ENCODE measurements at places on chromosomes 1 and 21.

DNA sequence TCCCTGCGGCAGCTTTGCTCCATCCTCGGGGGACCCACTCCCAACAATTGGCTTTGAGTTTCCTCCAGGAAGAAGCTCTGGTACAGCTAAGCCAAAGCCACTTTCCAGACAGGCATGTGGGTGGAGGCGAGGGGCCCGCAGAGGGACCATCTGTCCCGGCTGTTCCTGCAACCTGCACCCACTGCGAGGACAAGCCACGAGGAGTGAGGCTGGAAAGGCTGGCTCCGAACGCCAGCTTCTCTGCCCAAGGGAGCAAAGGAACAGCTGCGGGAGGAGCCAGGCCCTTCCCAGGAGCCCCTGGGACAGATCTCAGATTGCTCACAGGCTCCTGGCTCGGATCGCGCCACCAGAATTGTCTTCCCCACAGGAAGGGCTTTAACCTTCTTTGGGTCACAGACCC is 28.3 kb upstream of the PEF1 start:
- DNase-seq: no peak

DNA sequence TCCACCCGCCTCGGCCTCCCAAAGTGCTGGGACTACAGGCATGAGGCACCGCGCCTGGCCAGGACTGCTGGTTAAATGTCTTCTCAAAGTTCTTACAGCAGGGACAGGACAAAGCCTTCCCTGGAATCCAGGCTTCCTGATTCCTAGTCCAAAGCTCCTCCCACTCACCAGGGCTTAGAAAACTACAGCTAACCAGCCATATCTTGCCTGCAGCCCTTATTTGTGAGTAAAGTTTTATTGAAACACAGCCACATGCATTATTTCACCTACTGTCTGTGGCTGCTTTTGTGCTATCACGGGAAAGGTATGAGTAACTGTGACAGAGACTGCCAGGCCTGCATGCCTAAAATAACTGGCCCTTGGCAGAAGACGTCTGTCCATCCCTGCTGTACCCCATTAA is 24.4 kb downstream of the TMCO4 start:
- no peak for DNase-seq

DNA sequence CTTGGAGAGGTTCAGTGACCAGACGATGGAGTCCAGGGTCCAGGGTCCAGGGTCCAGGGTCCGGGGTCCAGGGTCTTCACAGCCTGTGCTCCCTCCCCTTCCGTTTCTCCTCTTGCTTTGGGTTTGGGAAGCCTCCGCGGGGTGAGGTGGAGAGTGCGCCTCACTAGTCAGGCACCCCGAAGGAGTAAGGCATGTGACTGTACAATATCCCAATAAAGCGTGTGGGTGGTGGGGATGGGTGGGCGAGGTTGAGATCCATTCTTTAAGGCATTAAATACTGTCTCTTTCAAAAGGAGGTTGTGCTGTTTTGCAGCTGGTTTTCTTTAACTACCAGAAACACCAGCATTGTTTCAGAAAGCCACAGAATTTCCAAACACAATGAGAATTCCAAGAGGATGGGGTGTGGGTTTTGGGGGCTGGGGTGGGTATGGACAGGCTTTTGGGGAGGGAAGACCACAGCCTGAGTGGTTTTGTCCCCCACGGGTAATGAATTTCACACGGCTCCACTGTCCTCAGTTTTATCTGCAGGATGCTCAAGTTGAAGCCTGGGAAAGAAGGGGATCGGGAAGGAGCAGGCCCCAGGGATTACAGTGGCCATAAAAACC is 65.7 kb downstream of the KIF26B start:
- no peak for DNase-seq

DNA sequence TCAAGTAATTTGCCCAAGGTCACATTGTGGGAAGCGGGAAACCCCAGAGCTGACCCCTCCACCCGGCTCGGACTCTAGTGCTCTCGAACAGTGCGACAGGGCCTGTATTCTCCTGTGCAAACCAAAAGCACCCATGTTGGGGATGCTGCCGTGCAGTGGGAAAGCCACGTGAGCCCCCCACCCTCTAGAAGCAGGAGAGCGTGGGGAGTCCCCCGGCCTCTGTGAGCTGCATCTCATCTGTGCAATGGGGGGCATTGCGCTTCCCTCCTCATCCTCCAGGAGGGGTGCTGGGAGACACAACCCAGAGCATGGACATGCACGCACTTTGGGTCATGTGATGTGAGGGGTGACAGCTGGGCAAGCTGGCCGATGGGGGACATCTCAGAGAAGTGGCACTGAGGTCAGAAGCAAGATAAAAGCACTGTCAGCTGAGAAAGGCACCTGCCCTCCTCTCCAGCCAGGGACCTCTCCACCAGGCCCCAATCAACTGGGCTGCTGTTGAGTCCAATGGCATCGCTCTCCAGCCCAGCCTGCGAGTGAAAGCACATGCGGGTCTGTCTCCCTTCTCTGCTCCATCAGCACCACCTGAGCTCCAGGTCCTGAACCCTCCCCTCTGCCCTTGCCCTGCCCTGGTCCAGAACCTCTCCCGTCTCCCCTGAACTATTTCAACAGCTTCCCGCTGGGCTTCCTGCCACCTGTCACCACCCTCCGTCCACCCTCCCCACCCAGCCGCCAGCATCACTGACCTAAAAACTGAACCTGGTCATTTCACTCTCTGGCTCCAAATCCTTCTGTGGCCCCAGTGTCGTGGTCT is 76.4 kb upstream of the IFFO2 start:
- no peak for DNase-seq
